Panc1 (cell line): ENCODE measurements at places on chromosomes 16 and 17. TPM values are rescaled to one million over a fixed set of nuclear protein-coding genes. Genes with fewer than 3 reads are reported as not detected.

Gene TOM1L1
- total RNA-seq = 53.9 TPM

- H3K4me3 ChIP-seq = peak overlapping the region; percentile 48
- H3K36me3 ChIP-seq = no peaks in the 10 kb centered on the region
- DNase-seq = no peak
- H3K4me1 ChIP-seq = peaks cover 4% of the 10 kb centered on the region; the same call in 1 of the 2 replicates
- H3K27ac ChIP-seq = no peak overlapping the region
These were observed 4.4 kb upstream of the HIC1 start for GRCh38 chr17:2050300-2051060.

- no peak for DNase-seq
- H3K4me1 ChIP-seq = peaks cover 17% of the 10 kb centered on the region
- no peaks in the 10 kb centered on the region for H3K36me3 ChIP-seq
- H3K27me3 ChIP-seq = no peaks in the 10 kb centered on the region
- no peak within 1 kb of the TSS for H3K27ac ChIP-seq
These were observed at the start of gene BAIAP3 for GRCh38 chr16:1333149-1333812. TSS of gene BAIAP3 (plus strand) at chr16:1333645. CDS start at chr16:1338550, 4,905 bp downstream.

- H3K27me3 ChIP-seq = no peaks in the 10 kb centered on the region
- H3K27ac ChIP-seq = no peak overlapping the region
- H3K4me3 ChIP-seq = no peak overlapping the region
- DNase-seq = no peak
These were observed 16.6 kb downstream of the GPR179 start for GRCh38 chr17:38326996-38327792.

Gene SPIRE2
- 21.7 TPM for total RNA-seq

Gene TMEM92
- 0.54 TPM for total RNA-seq

DNA sequence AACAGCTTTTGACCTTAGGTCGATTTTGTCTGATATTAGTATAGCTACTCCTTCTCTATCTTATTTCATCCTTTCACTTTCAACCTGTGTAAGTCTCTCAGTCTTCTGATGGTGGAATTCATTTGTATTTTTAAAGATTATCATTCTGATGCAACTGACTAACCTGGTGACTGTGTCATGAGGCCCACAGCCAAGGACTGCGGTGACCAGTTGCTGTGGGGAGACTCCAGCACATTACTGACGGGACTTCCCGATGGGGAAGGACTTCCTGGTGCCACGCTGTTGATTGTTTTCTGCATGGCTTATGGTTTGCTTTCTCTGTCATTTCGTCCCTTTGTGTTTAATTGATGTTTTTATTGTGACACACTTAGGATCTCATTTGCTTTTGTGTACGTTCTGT is 34.2 kb downstream of the RMI2 start:
- no peaks in the 10 kb centered on the region for H3K4me1 ChIP-seq
- H3K36me3 ChIP-seq = no peaks in the 10 kb centered on the region
- no peak overlapping the region for H3K27ac ChIP-seq
- no peaks in the 10 kb centered on the region; the same call in 1 of the 2 replicates for H3K27me3 ChIP-seq

DNA sequence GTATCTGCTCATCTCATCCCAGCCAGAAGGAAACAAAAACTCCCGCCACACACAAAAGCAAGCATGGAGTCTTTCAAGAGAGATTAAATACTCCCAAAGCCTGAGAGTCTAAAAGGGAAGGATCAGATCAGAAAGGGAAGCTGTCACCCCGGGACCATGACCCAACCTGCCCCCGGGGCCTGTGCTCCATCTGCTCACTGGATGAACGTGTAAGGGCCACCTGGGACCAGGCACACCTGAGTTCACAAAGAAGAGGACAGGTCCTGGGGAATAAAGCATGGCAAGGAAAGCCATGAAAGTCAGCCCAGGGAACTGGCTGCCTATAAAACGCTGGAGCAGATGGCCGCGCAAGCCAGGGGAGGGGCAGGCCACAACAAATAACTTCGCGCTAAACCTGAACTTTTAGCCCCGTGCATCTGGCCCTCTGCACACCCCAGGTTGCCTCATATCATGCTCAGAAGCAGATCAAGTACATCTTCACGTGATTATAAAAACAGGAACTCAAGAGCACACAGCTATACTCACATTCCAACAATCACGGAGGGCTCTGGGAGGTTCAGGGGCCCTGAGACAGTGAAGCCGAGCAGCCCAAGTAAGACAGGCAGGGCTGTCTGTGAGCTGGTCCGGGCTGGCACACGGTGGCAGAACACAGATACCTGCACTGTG is 3.4 kb downstream of the TMEM11 start:
- H3K36me3 ChIP-seq = peaks cover 3% of the 10 kb centered on the region; the same call in 1 of the 2 replicates
- H3K27ac ChIP-seq = no peak overlapping the region
- H3K27me3 ChIP-seq = no peaks in the 10 kb centered on the region
- no peak overlapping the region for H3K4me3 ChIP-seq
